ENCODE measurements at places on chromosomes 13 and 19.

DNA sequence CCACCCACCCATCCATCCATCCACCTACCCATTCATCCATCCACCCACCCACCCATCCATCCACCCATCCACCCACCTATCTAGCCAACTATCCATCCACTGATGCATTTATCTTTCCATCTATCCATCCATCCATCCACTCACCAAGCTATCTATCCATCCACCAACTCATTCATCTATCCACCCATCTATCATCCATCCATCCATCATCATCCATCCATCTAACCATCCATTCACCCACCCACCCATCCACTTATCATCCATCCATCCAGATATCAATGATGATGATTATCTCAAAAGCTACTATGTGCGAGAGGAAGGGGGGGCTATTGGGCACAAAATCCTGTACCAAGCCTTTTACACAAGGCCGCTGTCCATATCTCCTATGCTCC lies 5.5 kb downstream of the YIF1B start:
- DNase-seq: no peak

DNA sequence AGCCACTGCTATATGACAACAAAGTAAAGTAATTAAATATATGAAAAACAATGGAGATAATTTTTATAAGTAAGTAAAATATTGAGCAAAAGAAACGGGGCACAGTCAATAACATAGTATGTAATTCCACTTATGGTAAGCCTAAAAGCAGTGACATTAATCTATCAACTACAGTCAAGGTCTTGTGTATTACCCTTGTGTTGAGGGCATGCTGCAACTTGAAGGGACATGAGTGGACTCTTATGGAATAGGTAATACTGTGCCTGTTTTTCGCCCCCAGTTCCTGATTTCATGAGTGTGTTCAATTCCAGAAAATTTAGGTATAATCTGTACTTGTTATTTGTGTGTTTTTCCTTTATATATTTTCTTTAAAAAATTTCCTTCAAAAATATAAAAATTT lies 201.3 kb upstream of the SLITRK6 start:
- no peak for DNase-seq

GRCh38 chr13:58085274-58085673 lies 453.7 kb downstream of the PCDH17 start:
- no peak for DNase-seq

GRCh38 chr19:389935-390289 lies 19.0 kb downstream of the C2CD4C start:
- no peak for DNase-seq

GRCh38 chr19:29515233-29515619 lies 10.6 kb upstream of the VSTM2B start:
- no peak for DNase-seq

DNA sequence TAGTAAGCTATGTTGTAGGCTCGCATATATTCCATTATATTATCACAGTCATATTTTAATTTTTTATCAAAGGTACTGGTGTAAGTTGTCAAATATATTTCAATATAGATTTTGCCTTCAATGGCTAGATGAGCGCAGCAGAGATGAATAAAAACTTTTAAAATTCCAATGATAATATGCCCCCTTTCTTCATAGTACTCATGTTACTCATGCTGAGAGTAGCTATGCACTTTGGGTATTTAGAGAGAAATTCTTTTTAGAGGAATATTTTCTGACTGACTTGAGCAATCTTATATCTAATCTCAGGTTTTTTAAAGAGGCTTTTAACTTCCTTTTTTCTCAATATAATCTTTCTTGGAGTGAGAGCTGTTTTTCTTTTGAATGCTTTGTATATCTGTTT lies 11.4 kb downstream of the ZNF254 start:
- no peak for DNase-seq

- no peak for DNase-seq
Observed at GRCh38 chr13:40960716-40961115, 58.4 kb downstream of the ELF1 start.

- no peak for DNase-seq
Observed at GRCh38 chr13:34156841-34157365, 339.0 kb downstream of the RFC3 start.

DNA sequence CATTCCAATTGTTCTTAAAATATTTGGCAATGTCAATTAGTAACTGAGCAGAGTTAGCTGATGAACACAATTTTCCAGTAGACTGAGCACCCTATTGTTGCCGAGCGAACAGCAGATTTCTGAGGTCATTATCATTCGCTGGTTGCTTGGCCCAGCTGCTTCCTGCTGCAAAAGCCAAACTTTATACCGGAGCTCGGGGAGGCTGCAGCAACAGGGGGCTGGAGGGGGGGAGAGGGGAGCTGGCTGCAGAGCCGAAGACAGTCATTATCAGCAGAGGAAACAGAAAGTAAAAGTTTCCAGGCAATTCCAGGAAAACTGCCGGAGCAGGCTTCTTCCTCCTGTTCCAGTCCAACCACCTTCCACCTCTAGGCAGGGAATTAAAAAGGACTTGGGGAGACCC lies 77.9 kb downstream of the ZNF536 start:
- DNase-seq: no peak

DNA sequence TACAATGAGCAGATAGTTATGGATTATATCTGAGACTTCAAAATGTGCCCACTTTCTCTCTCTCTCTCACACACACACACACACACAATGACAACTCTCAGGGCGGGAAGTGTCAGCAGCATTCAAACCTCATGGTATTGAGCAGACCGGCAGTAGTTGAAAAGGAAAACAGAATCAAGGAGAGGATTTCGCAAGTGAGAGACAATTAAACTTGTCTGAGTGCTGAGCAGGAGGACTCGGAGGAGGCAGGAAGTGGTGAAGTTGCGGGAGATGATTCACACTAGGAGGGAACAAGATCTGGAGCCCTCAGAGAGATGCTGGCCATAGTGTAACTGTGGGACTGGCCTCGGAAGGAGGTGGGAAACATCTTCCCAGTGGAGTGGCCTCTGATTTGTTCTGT lies 353.1 kb downstream of the EFNB2 start:
- DNase-seq: no peak

DNA sequence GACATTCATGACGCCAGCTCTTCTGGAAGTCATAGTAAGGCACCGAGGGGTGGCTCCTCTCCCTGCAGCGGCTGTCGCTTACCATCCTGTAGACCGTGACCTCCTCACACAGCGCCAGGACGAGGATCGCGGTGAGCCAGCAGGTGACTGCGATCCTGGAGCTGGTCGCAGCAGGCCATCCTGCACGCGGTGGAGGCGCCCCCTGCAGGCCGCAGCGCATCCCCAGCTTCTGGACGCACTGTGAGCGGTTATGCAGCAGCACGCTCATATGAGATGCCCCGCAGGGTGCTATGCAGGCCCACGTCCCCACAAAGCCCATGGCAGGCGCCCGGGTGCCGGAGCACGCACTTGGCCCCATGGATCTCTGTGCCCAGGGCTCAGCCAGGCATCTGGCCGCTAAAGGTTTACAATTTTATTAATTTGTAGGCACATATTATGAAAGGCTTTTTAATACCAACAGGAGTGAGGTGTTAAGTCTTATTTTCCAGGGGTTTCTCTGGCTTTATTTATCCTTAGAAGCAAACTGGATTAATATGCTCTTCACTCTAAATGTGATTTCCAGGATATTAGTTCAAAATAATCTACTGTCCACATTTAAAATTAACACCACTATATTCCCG lies 35.6 kb upstream of the PSPC1 start:
- DNase-seq: no peak

- no peak for DNase-seq
Observed at GRCh38 chr13:78689011-78689410, 30.1 kb upstream of the OBI1 start.

- DNase-seq: no peak
Observed at GRCh38 chr19:3880471-3881271, at the start of gene ATCAY. TSS of gene ATCAY (plus strand) at chr19:3880685. CDS start at chr19:3885768, 5,083 bp downstream.

DNA sequence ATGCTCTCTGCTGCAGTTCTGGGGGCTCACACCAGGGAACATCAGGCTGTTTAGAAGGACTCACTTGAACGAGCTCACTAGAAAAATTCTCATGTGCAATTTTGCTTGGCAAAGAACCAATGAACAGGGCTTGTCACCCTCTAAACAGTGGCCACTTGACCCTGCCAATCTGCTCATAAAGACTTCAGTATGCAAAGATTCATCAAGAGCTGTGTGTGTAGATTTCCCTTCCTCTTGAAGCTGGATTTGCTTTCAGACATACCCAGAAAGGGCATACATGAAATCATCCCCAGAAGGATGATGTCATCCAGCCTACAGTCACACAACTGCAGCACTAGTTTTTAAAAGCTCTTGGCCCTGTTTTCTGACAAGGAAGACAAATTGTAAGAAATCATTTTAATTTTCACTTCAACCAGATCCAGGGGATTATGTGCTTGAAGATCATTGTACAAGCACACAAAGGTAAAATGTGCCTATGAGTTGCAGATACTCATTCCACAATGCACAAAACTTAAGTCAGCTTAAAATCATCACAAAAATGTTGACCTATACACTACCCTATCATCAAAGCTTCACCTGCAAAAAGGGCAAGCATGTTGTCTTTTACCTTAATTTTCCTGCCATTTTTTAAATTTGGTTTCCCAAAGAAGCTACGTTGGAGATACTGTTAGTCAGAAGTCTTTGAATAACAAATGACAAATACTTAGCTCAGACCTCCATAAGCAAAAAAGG lies 5.2 kb upstream of the STK24 start:
- DNase-seq: no peak
